Psoas muscle (tissue), 8 donors: ENCODE measurements at places on chromosomes 1 and 21. TPM values are rescaled to one million over a fixed set of nuclear protein-coding genes. Genes with fewer than 3 reads are reported as not detected.

Gene ACAP3
- 14.7 TPM for polyA plus RNA-seq

Gene ECE1
- polyA plus RNA-seq, result 13.2 TPM

DNA sequence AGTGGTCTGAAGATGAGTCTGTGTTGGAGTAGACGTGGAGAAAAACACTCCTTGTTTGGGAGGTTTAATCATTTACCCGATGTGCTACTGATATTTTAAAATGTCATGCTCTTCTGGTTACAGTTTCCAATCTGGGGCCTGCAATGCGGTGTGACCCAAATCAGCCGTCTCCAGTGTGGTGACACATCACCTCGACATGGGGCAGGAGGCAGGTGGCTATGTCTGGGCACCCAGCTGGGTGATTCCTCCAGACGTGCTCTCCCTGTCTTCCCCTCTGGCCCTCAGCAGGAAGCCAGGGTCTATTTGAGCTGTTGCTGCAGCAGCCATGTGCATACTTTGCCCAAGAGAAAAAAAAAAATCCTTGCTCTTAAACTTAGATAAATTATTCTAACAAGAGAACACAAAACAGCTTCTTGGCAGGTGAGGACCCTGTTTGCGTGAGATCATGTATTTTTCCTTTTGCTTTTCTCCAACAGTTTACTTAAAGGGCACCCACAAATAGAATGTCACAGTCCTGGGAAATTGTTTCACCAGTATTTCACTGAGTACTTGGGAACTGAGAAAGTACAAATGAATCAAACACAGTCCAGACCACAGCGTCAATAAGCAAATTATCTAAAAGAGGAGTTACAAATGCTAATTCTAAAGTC is 38.9 kb upstream of the MAP10 start:
- DNase-seq, result peak; percentile 75

- no peak for DNase-seq
Measured at GRCh38 chr1:166322470-166322869, 155.7 kb upstream of the FAM78B start.

DNA sequence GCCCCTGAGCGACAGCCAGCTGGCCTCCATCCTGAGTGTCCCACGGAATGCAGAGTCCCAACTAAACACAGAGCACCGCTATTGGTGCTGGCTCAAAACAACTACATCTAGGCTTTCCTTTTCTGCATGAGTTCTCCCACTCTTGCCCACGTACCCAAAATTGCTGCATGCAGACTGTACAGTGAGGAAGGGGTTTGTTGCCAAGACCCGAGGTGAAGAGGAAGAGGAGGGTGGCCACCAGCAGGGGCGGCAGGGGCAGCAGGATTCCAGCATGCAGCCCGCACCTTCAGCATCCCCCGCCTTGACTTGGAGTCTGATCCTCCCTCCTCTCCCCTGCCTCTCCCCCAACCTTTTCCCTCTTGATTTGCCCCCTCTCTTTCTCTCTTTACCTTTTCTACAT is 8.0 kb downstream of the S100A9 start:
- DNase-seq, result no peak

DNA sequence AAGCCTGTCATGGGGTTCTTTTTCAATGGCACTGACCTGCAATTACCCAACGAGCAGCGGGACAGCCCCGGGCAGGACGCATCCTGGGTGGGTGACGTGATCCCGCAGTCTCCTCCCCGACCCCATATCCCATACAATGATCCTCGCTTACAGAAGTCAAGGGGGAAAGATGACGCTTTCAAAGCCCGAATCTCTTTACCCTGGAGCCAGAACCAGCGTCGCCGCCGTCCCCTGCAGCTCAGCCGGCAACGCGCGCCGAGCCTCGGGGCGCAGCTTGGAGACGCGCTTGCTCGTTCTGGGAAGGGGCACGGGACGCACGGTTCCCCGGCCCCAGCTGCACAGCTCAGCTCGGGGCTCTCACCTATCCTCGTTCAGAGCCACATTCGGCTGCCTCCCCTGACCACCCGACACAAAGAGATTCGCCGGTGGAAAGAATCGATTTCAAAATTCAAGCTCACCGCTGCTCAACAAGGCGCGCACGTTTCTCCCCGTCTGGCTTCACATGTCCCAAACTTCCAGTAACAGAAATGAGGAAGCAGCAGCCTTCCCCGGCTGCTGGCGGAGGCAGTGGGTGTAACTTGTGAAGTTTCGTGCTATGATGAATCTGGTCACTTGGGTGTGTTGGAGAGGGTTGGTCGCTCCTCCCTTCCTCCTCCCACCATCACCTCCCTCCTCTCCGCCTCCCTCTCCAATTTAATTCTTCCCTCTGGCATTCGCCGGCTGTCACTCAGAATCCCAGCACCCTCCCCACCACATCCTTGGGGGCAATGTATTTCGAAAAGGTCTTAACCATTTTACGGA is at the start of gene TIAM1:
TIAM1 (minus strand) TSS at position 582 of the 801 bp plus-strand sequence. CDS start 77,289 bp downstream, outside the sequence.
- DNase-seq, result peak; percentile 74

- DNase-seq, result no peak
Measured at GRCh38 chr1:222090103-222090502, 348.2 kb upstream of the DUSP10 start.

DNA sequence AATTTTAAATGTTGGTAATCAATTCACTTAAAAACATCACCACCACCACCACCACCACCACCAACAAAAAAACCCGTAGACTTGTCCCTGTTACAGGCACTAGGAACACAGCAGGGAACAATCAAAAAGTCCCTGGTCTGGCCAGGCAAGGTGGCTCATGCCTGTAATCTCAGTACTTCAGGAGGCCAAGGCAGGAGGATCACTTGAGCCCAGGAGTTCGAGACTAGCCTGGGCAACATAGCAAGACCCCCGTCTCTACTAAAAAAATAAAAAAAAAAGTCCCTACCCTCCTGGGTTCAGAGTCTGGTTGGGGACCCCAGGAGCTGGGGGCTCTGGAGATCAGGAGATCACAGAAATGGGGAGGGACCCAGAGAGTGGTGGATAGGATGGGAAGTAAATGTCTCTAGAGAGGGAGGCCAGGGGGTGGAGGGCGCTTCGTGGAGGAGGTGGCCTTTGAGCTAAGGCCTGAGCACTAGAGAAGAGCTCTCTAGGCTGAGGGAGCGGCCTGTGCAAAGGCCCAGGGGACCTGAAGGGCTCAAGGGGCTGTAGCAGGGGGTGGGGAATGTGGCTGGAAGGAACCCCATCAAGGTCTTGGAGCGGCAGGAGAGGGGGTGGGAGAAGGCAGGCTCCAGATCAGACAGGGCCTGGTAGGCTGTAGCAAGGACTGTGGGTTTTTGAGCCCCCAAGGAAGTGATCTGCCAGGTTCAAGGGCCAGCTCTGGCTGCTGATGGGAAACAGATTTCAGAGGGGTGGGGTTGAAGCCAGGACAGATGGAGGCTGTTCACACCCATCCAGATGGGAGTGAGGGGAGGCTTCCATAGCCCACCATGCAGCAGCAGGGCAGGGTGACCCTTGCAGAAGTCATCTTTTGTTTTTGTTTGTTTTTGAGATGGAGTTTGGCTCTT is 24.8 kb upstream of the VPS13D start:
- DNase-seq, result no peak
